M059J (cell line): ENCODE measurements at places on chromosomes 7 and 10.

DNA sequence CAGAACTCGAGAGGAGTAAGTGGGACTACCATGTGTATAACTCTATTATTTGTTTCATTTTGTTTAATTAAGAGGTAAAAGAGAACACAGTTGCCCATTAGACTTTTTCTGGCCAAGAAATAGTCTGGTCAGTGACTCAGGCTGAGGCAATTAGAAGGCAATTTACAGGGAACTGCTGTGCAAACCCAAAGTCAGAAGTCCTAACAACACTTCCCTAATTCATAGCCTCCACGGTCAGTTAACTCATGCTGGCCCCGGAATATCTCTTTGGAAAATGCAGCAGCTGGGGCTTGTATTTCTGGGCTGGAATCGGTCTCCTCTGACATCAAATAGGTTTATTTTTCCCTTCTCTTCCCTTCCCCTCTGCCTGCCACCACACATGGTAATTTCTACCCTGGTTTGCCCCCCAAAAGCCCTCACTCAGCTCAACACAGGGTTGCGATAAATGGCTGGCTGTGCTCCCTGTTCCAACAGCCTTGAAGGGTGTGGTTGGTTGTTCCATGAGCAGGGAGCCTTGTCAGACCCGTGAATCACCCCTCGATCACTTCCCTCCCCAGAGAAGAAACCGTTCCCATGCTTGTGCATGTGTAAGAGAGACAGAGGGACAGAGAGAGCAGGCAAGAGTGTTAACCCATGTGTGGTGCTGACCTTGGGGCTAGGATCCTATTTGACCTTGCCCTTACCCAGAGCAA lies 5.3 kb downstream of the SH3PXD2A start:
- DNase-seq: peak; percentile 89

- DNase-seq: peak; percentile 37
Measured at GRCh38 chr7:2354939-2355704, 495 bp downstream of the EIF3B start.

DNA sequence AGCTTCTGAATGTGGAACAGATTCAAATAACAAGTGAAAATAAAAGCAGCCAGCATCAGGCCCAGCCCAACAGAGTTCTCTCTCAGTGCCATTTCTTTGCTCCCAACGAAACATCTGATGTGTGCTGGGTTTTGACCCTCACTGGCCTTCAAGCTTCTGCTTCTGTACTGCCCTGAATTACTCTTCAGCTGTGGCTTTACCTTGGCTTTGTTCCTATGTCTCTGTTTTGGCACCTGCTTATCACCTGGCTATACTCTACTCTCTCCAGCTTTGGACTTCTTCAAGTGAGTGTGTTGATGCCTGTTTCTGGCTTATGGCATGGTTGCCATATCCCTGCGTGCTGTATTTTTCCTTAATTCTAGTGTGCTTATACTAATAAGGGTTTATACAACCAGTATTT lies 768.3 kb downstream of the SORCS1 start:
- DNase-seq: no peak

DNA sequence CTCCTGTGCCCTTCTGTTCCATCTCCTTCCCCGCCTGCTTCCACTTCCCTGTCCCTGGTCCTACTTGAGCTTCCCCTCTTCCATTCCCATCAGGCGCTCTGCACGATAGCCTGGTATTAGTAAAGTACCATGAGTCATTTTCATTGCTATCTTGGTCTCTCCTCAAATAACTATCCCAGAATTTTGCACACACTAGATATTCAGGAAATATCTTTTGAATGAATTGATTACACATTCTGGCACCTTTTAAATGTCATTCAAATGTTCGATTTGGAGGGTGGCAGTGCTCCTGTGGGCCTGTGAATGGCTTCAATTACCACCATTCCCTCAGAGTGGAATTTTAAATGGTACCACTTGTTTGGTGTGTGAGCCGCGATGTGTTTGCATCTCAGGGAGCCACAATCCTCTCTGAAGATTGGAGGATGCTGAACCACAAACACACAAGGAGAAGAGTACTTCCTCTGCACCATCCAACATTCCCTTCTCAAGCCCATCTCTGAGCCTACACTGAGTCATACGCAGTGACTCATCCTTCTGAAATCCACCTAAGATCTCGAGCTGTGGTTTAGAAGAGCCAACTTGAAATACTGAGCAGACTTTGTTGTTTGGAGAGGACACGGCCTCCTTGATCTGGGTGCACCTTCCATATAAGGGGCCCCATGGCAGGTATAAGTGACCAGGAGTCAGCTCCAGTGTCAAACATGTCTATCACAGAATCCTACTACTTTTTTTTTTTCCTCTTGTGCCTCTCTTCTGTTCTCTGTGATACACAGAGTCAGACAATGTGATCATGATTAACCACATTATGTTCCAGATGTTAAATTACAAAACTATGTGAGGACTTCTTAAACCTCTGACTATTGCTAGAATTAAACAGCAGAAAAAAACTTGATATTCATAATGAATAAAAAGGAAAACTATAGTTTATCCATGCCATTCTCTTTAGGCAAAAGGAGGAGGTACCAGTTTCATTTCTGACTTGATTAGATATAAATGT lies 81.9 kb downstream of the BMPER start:
- DNase-seq: peak; percentile 99

DNA sequence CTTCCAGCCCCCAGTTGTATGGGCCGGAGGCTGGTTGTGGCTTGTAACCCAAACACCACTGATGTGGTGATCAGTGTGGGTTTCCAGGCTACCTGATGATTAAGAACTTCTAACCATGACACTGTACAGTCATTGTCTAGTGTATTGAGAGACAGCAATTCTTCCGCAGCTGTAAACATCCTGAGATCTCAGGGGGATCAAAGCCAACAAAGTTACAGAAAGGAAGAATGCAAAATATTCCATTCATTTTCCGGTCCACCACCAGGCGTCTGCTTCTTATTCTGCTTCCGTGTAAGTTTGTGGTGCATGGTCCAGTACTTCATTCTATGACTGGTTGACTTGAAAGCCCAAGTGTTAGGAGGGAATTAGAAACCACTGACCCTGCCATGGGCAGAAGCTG lies 10.3 kb upstream of the GLI3 start:
- DNase-seq: peak; percentile 95

DNA sequence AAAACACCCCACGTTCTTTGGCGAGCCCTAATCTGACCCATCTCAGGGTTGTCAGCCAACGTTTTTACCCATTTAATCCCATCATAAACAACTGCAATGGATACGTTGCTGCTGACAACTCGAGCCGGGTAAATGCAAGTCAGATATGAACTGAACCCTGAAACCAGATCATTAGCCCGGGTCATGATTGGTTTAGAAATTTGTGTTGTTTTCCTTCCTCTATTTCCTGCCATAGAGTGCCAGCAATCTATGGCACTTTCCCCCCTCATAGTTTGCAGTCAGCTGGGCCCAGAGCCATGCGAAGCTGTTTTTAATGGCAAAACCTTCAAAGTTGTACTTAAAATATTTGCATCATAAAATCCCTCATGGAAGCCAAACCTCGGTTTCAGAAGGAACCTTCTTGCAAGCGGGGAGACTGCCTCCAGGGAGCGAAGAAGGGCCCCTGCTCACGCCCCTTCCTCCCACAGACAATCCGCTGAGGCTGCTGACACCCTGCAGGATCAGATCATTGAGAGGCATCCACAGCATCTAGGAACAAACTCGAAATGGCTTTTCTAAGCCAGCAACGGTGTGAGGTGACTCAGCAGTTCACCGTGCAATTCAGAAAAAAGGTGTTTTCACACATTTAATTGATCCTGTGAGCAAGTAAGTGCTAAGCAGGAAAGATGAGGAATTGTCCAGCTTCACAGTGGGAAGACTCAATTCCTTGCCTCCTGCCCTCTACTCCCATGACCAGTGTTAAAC lies 710.1 kb downstream of the PARD3 start:
- DNase-seq: no peak

GRCh38 chr7:44077681-44078091 lies 4.6 kb downstream of the POLM start:
- no peak for DNase-seq

GRCh38 chr7:68963552-68963951 lies 634.7 kb upstream of the AUTS2 start:
- peak; percentile 99 for DNase-seq

DNA sequence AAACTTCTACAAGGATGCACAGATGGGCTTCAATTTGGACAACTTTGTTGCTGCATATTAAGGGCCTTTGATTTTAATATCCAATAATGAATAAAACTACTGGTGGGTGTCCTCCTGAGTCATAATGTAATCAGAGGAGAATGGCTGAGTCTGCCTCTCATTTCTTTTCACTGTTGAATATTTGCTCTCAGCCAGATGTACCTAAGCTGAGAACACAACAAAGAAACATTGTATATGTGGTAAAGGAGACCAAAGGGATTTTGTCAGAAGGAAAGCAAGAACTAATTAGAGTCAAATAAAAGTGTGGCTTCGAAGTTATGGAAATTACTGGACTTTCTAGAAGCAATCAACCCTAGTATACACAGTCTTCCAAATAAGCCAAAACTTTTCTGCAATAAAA lies 131.0 kb upstream of the BET1 start:
- DNase-seq: no peak

GRCh38 chr10:130727766-130728490 lies 583.6 kb downstream of the TCERG1L start:
- no peak for DNase-seq

- DNase-seq: peak; percentile 55
Measured at GRCh38 chr7:79434867-79435266, 18.6 kb downstream of the MAGI2 start.

GRCh38 chr10:60816628-60817397 lies 38.5 kb downstream of the CDK1 start:
- DNase-seq: peak; percentile 82

- no peak for DNase-seq
Measured at GRCh38 chr7:126696256-126697038, 556.3 kb downstream of the GRM8 start.

- no peak for DNase-seq
Measured at GRCh38 chr7:150388306-150388705, 9.2 kb downstream of the ZNF775 start.

GRCh38 chr10:73841526-73842285 lies 30.3 kb upstream of the NDST2 start:
- DNase-seq: no peak

DNA sequence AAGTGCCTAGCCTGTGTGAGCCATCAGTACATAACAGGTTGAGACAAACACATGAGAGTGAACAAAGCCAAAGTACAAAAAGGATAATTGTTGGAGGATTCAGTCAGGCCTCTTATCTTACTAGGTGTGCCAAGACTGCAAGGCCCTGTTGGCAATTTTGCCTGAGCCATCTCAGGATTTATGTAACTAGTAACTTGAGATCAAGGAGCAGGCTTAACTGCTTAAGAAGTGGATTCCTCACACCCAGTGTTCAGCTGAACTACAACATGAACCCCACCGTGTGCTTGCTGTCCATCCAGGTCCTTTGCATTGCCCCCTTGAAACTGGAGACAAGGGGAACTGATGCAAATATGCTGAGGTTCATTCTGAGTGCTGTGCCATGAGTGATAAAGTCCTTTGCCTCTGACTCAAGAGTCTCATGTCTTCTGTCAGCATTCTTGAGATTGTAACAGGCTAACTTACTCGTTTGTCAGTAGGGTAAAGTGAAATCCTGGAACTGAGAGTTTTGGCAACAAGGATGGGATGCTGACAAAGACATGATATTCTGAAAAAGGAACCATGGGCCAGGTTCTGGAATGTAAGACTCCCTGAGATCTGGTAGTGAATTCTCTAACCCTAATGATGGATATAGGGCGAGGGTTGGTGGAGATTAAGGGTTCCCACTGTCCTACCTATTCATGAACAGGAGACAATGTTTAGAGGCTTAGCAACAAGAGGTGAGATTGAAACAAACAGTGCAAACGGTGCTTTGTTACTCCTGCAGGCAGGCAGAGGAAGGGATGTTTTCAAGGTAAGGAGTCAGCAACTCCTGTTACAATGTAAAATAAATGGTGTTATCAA lies 44.1 kb upstream of the GATAD1 start:
- no peak for DNase-seq

DNA sequence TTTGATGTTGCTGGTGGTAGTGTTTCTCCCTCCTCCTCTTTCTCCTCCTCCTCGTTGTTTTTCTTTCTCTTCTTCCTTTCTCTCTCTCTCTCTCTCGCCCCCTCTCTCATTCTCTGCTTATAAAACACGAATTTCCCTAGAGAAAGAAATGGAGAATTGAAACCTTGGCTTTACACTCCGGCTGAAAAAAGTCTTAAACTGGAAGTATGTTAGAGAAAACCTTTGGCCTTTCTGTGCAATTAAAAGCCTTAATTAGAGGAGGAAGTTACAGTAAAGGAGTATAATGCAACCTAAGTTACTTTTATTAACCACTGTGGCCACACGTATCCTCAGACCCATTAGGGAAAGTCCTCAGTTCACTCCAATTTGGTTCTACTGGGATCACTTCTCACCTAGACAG lies 501.7 kb upstream of the SORCS1 start:
- no peak for DNase-seq

GRCh38 chr7:90777041-90777440 lies 180.9 kb downstream of the CDK14 start:
- no peak for DNase-seq

- no peak for DNase-seq
Measured at GRCh38 chr7:46547044-46547443, 626.0 kb upstream of the IGFBP3 start.

- DNase-seq: peak; percentile 89
Measured at GRCh38 chr10:121091961-121092719, 241.0 kb downstream of the WDR11 start.

- no peak for DNase-seq
Measured at GRCh38 chr10:2856598-2856997, 210.8 kb upstream of the PFKP start.

DNA sequence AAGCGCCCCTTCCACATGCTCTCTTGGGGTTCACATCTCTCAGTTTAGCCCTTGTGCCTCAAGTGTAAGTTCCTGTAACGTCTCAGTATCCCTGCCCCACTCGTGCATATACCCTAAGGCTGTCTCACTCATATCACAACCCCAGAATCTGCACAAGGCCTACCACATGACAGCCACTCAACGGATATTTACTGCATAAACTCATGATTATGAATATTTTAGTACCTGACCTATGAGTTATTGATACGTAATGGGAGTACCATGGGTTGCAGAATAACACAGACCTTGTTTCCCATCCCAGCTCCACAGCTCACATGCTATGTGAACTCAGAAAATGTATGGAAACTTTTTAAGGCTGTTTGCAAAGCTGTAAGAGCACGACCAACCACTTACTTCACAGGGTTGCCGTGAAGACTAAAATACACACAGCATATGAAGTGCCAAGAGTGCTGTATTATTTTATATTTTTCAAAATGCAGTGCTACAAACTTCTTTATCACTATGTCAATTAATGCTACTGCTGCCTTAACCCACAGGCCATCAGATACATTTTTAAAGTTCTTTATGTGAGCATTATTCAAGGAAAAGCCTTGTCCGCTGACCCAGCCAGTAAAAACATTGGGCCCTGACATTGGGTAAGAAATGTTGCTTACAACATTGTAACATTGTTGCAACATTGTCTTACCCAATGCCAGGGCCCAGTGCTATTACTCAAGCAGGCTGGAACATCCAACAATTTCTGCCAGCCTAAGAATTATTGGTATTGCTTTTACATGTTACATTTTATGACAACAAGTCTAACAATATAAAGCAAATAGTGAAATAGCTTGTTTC lies 97.2 kb downstream of the JAZF1 start:
- DNase-seq: no peak
